ENCODE measurements at places on chromosomes 5 and 9.

- no peak for DNase-seq
Observed at GRCh38 chr9:101165131-101165530, 136.6 kb downstream of the PLPPR1 start.

- DNase-seq = no peak
Observed at GRCh38 chr5:43315682-43316081, 2.5 kb upstream of the HMGCS1 start.

DNA sequence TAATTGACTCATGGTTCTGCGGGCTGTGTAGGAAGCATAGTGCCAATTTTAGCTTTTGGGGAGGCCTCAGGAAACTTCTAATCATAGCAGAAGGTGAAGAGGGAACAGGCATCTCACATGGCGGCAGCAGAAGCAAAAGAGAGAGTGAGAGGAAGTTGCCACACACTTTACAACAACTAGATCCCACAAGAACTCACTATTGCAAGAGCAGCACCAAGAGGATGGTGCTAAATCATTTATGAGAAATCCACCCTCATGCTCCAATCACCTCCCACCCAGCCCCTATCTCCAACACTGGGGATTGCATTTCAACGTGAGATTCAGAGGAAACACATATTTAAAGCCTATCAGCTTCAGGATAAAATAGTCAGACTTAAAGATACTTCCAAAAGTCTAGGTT is 36.1 kb upstream of the LPAR1 start:
- no peak for DNase-seq

- no peak for DNase-seq
Observed at GRCh38 chr5:146884066-146884626, 5.6 kb upstream of the PPP2R2B start.

DNA sequence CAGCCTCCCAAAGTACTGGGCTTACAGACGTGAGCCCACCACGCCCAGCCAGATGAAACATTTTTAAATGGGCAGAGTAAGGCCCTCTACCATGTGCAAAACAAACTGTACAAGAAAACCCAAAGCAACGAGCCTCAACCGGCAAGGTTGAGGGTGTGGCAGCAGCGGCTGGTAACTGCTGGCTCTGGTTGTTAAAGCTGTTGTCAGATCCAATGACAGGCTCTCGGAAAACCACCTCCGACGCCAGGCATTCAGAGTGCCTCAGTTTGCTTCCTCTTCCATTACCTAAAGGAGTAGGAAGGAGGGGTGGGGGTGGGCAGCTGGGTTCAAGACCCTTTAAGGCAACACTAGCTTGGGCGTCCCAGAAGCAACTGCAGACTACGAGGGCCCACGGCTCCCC is 2.4 kb upstream of the ASB6 start:
- DNase-seq = no peak

DNA sequence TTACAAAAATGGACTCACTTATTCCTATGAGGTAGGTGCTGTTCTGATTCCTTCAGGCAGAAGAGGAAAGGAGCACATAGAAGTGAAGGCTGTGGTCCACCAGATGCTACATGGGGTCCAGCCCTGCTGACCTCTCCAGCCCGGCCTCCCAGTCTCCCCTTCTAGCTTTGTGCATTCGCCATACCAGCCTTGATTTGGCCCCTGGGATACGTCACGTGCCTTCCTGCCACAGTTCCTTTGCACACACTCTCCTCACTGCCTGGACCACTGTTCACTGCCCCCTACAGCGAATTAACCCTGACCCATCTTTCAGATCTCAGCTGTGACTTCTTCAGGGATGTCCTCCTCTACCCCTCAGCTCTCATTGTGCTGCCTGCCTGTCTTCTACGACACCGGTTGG is 32.6 kb downstream of the FGF1 start:
- no peak for DNase-seq

DNA sequence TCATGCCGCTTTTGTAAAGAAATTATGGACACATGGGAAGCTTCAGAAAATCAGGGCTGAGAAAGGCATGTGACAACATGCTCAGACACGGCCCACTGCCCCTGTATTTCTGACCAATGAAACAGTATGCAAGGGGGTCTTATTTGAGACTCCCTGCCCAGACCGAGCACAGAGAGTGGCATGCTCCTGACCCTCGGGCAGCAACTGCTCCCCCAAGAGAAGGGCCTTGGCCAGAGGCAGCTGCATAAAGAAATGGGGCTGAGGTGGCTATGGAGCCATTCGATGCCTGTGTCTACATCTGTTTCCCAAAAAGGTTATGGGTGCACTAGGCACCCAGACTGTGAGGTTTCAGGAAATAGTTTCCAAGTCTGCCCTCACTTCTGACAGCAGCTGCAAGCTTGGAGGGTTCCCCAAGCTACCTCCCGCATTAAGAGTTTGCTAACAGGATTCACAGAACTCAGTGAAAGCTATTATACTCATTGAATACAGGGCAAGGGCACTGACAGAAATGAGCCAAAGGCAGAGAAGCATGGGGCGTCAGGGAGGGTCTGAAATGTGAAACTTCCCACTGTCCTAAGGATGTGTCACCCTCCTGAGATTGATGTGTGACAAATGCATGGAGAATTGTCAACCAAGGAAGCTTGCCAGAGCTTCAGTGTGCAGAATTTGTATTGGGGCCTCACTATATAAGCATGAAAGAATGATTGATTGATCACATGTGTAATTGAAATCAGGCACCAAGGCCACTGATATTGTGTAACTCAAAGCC is 94.3 kb downstream of the DAP start:
- DNase-seq = no peak

DNA sequence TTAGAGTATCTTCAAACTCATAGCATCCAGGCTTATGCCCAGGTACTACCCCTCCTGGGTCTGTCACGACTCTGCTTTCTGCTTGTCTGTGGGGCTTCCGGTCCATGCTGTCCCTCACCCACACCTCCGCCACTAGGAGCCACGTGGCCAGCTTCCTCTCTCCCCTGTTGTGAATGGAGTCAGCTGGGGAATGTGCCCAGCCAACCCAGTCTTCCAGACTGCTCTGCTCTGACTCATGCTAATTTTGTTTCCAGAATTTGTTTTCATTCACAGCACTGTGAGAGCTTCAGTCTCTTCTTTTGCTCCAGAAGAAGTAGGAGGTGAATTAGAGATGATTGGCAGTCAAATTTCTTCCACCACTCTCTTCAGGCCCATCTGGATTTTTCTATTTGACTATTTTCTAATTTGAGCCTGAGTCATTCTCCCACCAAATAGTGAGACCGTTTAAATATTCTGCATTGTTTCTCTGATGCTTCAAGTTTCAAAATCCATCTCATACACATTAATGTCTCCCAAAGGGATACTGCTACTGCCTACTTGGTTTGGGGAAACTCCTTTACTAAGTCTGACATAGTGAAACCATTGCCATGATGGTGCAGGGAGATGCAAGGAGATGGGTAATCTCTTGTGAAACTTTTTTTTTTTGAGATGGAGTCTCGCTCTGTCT is 424.1 kb upstream of the KIF2A start:
- DNase-seq = no peak

- no peak for DNase-seq
Observed at GRCh38 chr9:134063571-134064450, 4.0 kb downstream of the BRD3 start.

- no peak for DNase-seq
Observed at GRCh38 chr5:62431735-62432620, 19.4 kb downstream of the IPO11 start.

DNA sequence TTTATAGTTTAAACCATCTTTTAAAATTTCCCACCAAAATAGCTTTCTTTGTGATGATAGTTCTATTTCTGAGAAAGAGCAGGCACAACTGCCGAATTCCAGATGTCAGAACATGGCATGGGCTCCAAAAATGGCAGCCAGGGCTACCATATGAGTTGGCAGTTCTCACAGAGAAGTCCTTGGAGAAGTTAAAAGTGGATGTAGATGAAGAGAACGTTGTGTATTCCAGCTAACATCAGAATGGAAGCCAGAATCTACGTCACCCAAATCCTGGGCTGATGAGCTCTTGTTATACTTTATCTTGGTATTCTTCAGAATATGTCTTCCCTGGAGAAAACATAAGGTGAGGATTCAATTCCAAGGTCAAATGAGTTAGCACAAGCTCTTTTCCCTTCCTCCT is 66.9 kb upstream of the BASP1 start:
- no peak for DNase-seq
